Stimulated activated CD8-positive, alpha-beta memory T cell treated with anti-CD3 and anti-CD28 coated beads, Interleukin-4, amount 100 ng/mL, for 4 hours (primary cell): ENCODE measurements at places on chromosomes 7 and 10.

DNA sequence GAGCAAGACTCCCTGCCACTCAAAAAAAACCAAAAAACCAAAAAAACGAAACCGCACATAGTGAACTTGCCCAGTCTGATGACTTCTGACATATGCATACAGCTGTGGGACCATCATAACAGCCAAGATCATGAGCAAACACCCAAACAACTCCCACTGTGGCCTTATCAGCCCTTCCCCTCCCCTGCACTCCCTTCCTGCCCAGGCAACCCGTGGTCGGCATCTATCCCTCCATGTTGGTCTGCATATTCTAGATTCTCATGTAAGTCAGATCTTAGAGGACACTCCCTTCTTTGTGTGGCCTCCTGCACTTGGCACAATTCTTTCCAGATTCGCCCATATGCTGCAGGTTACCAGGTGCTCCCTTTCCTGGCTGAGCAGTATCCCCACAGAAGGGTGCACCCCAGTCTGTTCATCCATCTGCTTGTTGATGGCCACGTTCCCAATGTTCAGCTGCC lies 72.8 kb downstream of the GNA12 start:
- no peak for DNase-seq

- DNase-seq: no peak
These were observed 67.3 kb upstream of the VWDE start for GRCh38 chr7:12470930-12471329.

GRCh38 chr10:102665904-102666509 lies 21.7 kb downstream of the TRIM8 start:
- DNase-seq: no peak

GRCh38 chr7:86933295-86933845 lies 126.1 kb downstream of the ELAPOR2 start:
- DNase-seq: no peak

- DNase-seq: no peak
These were observed 39.9 kb downstream of the RBM17 start for GRCh38 chr10:6128591-6129251.

GRCh38 chr10:49382226-49382625 lies 13.7 kb downstream of the DRGX start:
- DNase-seq: no peak

GRCh38 chr7:139989366-139990141 lies 73.2 kb downstream of the PARP12 start:
- DNase-seq: no peak

GRCh38 chr10:107814865-107815487 lies 650.5 kb upstream of the SORCS1 start:
- no peak for DNase-seq

DNA sequence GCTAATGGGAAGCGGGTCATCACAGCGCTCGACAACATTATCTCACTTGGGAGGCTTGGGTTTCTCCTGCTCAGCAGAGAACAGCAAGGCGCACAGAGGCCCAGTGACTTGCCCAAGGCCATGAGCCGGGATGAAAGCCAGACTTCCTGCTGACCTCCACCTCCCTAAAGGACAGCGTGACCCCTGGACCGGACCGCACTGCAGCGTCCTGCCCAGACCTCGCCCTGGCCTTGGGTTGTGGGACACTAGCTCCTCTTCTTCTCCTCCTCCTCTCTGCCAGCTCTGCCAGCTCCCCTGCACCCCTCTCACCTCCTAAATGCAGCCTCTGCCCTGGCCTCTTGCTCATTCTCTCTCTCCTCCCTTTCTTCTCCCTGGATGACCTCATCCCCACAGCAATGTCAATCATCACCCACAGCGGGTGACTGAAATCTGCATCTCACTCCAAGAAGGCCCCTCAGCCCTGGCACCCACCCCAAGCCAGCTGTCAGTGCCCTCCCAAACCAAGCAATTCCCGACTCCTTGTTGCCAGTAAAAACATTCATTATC lies 19.4 kb downstream of the SPOCK2 start:
- DNase-seq: no peak

DNA sequence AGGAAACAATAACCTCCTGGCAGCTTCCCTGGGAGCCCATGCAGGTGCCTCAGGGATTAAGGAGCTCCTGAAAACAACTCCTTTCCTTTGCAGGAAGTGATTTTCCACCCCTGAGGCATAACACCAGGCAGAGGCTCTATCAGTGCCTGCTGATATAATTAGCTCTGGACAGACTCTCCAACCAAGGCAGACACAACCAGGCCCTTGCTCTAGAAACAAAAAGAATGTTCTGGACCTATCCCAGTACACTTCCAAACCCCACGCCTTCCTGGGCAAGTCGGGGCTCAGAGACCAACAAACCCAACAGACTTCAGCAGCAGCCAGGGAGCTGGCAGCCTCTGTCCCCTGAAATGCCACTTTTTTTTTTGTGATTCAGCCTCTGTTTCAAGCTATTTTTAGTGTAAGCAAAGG lies 247.1 kb downstream of the KCNMA1 start:
- no peak for DNase-seq

- no peak for DNase-seq
These were observed 44.9 kb downstream of the POLR1F start for GRCh38 chr7:19663816-19664462.

DNA sequence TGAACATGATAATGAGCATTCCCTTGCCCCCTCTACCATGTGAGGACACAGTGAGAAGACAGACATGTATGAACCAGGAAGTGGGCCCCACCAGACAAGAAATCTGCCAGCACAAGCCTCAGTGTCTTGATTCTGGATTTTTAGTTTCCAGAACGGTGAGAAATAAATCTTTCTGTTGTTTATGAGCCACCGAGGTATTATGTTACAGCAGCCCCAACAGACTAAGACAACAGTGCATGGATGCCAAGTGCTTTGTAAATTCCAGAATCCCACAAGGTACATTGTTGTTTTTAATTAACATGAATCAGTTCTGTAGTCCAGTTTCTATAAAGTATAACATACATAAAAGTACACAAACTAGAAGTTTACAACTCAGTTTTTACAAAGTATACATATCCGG lies 162.2 kb downstream of the ARHGAP21 start:
- no peak for DNase-seq

DNA sequence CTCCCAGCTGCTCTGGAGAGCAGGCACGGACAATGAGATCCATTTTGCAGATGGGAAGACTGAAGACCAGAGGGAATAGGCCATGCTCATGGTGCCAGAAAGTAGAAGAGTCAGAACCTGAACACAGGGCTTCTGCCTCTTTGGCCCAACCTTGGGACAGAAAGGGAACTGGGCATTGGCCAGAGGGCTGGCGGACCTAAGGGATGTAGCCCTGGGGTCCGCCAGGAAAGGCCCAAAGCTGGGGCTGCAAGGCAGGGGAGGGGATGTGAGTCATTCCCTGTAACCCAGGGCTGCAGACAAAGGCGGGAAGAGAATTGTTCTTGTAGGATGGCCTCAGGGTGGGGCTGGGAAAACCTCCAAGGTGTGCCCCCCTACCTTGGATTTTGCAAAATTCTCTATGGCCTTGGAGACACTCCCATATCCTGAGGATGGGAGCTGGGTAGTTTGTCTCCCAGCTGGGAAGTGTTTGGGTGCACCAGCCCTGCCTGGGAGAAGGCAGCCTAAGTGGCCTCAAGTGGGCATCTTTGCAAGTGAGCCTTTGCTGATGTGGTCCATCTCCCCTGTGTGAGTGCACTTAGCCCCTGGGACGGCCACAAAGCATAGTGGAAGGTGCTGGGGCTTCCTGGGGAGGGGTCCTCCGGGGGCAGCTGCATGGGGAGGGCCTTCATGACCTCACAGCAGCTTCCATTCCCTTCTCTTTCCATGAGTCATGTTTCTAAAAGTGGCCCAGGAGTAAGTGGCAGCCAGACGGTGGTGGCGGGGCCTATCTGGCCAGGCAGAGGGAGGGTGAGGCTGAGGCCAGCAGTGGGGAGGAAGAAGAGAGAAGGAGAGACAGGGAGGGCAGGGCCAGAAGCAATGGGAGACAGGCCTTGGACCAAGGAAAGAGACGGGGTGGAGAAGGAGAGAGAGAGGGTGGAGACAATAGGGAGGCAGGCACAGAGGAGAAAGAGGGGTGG lies 9.2 kb downstream of the AQP1 start:
- no peak for DNase-seq

GRCh38 chr7:141264511-141264910 lies 190.6 kb downstream of the TMEM178B start:
- DNase-seq: no peak

DNA sequence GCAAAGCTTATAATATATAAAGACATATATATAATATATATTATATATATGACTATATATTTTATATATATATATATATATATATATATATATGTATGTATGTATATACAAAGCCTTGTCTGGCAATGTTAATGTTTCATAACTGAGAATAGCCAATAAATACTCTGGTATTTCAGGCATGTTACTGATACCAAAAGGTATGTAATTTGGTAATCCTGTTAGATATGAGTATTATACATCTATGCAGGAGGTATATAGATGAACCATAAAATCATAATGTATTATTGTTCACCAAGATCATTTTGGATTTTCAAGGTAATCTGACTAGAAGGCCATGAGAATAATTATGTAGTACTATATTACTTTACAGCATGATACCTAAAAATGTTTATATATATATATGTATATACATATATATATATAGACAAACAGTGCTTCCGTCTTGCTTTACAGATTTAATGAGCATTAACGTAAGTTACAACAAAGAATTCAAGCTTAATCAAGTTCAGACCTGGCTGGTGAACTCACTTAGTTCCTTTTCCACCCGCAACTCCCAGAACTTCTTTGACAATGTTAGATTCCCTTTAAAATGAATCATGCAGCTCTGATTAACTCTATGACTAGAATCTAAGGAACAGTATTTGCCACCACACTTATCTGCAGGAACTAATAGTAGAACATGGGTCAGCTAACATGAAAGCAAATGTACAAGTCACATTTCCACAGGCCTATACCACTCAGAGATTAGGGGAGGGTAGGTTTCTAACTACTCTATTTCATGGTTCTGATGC lies 82.7 kb downstream of the SLC25A13 start:
- no peak for DNase-seq

GRCh38 chr7:77667459-77668086 lies 28.7 kb upstream of the RSBN1L start:
- no peak for DNase-seq

GRCh38 chr10:2342206-2342605 lies 604.9 kb upstream of the ADARB2 start:
- no peak for DNase-seq

- DNase-seq: peak; percentile 66
These were observed 58.2 kb upstream of the LYZL2 start for GRCh38 chr10:30687698-30688213.

- no peak for DNase-seq
These were observed 18.1 kb downstream of the ZNF786 start for GRCh38 chr7:149072438-149072775.

DNA sequence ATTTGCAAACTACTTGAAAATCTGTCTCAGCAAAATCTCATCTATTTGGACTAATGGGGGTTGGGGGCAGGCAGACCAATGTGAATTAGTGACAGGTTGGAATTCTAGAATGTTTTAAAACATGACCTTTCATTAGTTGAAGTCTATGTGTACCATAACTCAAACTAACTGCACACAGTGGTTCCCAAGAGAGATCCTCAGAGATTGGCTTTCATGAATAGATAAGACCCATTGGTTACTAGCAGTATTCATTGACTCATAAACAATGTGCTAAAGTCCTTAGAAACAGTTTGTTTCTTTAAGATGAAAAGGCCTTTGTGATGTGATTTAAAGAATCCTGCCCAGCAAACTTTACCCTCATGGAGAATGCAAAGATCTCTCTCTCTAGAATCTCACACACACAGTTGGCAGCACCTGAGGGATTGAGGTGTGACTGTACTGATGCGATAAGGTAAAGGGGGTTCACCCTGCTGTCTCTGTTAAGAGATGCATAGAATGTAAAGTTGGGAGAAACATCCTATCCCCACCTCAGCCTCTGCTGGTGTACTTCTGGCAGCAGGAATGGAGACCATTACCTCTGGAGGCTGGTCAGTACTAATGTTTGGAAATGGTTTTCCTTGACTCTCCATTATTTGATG lies 70.7 kb downstream of the ZNF92 start:
- no peak for DNase-seq

DNA sequence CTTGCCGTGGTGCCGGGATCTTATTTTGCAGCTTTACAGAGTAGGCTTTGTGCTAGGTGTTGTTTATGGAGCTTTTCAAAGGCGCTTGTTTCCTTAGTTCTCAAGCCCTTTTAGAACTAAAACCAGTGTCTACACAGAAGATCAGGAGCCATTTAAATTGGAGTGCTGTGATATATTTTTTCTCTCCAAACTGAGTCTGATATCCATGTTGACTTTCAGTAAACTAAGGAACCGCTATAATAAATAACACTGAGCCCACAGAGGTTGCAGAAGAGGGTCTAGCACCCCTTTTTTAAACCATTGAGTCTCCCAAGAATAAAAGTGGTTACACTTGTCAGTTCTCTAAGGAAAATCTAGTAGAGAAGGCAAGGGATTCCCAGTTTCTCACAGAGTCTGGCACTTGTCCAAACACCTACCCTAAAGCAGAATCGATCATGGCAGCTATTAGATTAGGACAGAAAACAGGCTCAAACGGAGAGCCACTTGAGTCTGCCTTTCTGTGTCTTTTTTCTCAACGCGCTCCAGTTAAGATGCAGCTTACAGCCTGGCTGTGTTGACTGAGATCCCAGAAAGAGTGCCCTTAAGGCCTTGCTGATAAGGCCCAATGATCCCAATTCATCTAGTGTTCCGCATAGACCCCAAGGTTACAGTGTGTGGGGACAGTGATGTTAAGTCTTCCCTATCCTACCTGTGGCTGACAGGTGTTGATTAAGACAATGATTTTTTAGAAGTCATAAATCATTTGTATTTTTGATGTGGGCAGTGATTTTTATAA lies 804 bp downstream of the TMEM106B start:
- DNase-seq: no peak

- DNase-seq: no peak
These were observed 114.1 kb downstream of the CPED1 start for GRCh38 chr7:121102619-121103018.
